Naive thymus-derived CD8-positive, alpha-beta T cell (primary cell): ENCODE measurements at places on chromosomes 5 and 9. TPM values are rescaled to one million over a fixed set of nuclear protein-coding genes. Genes with fewer than 3 reads are reported as not detected.

GRCh38 chr9:95935861-95936578 is 60.5 kb downstream of the ERCC6L2 start:
- H3K36me3 ChIP-seq = peaks cover 88% of the 10 kb centered on the region
- peaks cover 12% of the 10 kb centered on the region for H3K4me1 ChIP-seq
- no peak overlapping the region for H3K27ac ChIP-seq
- DNase-seq = no peak

DNA sequence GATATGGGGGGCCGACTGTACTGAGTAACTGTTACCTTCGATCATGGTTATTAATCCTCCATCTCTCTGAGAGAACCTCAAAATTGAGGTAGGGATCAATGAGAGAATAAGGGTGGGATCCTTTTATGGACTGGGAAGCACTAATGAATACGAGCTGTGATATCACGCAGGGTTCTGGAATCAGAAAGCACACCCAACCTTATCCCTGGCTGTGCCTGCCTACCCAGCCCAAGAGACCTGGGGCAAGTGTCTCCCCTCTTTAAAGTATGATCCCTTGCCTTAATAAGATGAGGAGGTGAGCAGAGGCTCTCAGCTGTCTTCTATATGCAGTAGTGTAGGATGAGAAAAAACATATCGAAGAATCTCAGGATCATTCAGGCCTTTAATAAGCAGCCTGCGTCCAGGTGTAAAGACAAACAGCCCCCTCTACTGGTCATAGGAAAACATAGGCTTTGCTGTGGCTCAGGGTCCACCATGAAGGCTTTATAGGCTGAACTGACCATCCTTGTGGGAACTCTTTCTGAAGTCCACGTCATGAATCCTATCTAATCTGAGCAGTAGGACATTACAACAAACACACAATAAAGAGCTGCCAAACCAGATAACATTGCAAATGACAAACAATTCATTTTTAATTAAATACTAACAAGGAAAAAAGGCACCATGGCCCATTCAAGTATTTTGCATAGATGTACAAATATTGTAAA is 16.8 kb downstream of the NIPAL4 start:
- peaks cover 3% of the 10 kb centered on the region for H3K27me3 ChIP-seq
- no peaks in the 10 kb centered on the region for H3K36me3 ChIP-seq
- no peaks in the 10 kb centered on the region for H3K4me1 ChIP-seq
- H3K27ac ChIP-seq = no peak overlapping the region

Gene OTP
- not detected for total RNA-seq

Gene C1QTNF3
- total RNA-seq = 7.4 TPM

- DNase-seq = no peak
- no peak overlapping the region for H3K4me3 ChIP-seq
- H3K27ac ChIP-seq = no peak overlapping the region
- peaks cover 16% of the 10 kb centered on the region for H3K27me3 ChIP-seq
- peaks cover 19% of the 10 kb centered on the region for H3K36me3 ChIP-seq
Observed at GRCh38 chr5:180215783-180216630, 7.0 kb upstream of the RASGEF1C start.

DNA sequence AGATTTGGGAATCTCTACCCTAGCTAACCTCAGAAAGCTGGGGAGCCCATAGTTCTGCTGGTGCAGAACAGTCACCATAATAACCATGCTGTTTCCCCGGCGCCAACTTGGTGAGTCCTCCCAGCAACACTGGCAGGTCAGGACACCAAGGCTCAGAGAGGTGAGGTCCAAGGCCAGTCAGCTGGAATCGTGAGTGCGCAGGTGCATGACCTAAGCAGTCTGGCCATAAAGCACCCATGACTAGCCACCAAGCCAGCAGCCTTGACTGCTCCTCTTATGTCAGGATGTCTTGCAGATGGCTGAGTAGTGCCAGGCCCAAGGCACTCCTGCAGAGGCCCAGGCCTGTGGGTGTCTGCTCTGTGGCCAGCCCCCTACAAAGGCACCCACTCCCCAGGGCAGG is 2.6 kb downstream of the RNF44 start:
- peak overlapping the region; percentile 100 for H3K27ac ChIP-seq
- H3K4me1 ChIP-seq = peaks cover 57% of the 10 kb centered on the region
- H3K27me3 ChIP-seq = no peaks in the 10 kb centered on the region
- no peak for DNase-seq
- H3K4me3 ChIP-seq = peak overlapping the region; percentile 94

Gene TMEM174
- not detected for total RNA-seq

DNA sequence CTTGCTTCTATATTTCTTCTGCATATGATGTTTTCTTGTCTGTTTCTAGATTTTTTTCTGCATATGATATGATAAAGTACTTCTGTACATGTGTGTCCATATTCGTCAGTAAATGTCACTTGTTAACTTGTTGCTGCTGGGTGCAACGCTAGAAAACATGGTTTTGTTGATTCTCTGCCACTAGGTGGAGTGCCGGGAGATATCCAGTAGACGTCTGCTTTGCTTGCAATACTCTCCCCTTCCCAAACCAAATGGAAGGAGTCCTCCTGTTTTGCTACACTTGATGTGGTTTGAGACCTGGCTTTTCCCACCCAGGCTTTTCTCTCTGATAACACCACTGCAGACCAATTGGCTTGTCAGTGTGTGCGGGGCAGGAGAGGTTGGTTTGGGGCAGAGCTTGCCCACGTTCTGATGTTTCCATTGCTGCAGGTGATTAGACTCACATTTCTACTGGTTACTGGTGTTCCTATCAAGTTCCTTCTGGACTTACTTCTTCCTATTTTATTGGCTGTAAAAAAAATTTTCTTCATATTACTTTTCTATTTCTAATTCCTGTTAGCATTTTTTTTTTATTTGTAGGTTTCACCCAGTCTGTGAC is 900.0 kb upstream of the CDH10 start:
- H3K27me3 ChIP-seq = no peaks in the 10 kb centered on the region
- H3K4me1 ChIP-seq = no peaks in the 10 kb centered on the region
- H3K27ac ChIP-seq = no peak overlapping the region
- no peak overlapping the region for H3K4me3 ChIP-seq

Gene SPATA31C1
- not detected for total RNA-seq

- no peak for DNase-seq
- no peaks in the 10 kb centered on the region for H3K36me3 ChIP-seq
- H3K4me1 ChIP-seq = no peaks in the 10 kb centered on the region
- H3K4me3 ChIP-seq = no peak overlapping the region
- H3K27me3 ChIP-seq = peaks cover 2% of the 10 kb centered on the region
Observed at GRCh38 chr5:135709208-135709575, 125.3 kb upstream of the SLC25A48 start.

DNA sequence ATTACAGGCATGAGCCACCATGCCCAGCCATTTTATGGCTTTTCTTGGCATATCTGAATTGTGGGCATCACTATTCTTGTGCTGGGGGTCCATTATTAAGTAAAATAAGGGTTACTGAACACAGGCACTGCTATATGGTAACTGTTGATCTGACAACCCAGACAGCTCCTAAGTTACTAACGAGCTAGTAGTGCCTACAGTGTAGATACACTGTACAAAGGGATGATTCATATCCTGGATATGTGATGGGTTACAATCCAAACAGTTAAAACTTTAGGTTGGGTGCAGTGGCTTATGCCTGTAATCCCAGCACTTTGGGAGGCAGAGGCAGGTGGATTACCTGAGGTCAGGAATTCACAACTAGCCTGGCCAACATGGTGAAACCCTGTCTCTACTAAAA is 4.3 kb downstream of the CD14 start:
- no peaks in the 10 kb centered on the region for H3K27me3 ChIP-seq
- no peak for DNase-seq
- H3K36me3 ChIP-seq = no peaks in the 10 kb centered on the region
- peaks cover 24% of the 10 kb centered on the region for H3K4me1 ChIP-seq
- H3K4me3 ChIP-seq = no peak overlapping the region
- no peak overlapping the region for H3K27ac ChIP-seq

Gene MEF2C
- 10.8 TPM for total RNA-seq

Gene TBC1D9B
- total RNA-seq = 89.2 TPM

DNA sequence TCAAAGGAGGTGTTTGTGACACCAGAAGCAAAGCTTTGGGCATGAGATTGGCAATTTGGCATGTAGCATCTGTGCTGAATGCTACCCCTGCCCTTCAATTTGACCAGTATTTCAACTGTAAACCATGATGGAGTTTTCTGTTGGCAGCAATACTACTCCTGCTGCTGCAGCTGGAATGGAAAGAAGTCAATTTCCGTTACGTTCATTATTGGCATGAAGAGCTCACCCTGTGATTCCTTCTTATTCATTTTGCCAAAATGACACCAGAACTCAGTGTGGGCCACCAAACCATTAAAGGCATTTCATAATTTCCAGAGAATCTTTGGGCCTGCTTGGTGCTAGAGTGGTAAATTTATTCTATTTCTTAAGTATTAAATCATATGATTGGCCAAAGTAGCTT is 433.1 kb upstream of the DMAC1 start:
- H3K27me3 ChIP-seq = peaks cover 2% of the 10 kb centered on the region
- H3K27ac ChIP-seq = no peak overlapping the region
- H3K4me1 ChIP-seq = no peaks in the 10 kb centered on the region
- H3K36me3 ChIP-seq = no peaks in the 10 kb centered on the region

Gene GRM6
- total RNA-seq = not detected

DNA sequence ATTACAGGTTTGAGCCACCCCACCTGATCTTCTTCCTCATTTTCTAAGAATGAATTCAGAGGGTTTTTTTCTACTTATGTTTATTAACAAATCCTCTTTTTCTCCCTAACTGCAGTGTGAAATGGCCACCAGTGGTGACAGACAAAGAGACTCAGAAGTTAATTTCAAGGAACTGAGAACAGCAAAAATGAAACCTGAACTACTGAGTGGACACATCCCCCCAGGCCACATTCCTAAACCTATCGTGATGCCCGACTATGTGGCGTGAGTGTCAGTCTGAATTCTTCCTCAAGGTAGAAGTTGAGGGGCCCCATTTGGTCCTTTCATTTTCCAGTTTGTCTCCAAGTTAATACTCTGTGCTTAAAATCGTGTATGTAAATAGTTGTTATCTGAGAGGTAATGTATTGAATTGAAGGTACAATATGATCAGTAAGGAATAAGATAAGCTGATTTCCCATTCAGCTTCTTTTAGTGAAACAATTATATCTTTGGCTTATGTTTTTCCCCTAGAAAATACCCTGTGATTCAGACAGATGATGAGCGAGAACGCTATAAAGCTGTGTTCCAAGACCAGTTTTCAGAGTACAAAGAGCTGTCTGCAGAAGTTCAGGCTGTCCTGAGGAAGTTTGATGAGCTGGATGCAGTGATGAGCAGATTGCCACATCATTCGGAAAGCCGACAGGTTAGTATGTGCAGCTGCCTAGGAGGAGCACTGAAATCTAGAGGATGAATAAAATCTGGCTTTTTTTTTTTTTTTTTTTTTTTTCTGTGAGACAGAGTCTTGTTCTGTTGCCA is 17.7 kb downstream of the MARVELD2 start:
- peaks cover 13% of the 10 kb centered on the region for H3K36me3 ChIP-seq
- no peaks in the 10 kb centered on the region for H3K4me1 ChIP-seq
- H3K27ac ChIP-seq = no peak overlapping the region
- DNase-seq = no peak
- H3K4me3 ChIP-seq = no peak overlapping the region

DNA sequence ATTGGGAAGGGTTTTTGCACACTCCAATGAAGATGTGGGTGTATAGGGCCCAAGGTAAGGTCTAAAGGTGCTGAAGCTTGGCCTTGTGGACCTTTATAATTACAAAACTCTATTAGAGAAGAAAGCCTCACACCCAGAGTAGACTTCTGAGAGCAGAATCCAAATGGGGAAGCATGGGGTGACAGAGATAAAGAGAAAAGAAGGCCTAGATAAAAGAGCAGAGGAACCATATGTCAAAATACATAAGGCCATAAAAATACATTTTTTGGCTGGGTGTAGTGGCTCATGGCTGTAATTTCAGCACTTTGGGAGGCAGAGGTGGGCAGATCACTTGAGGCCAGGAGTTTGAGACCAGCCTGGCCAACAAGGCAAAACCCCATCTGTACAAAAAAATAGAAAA is 27.4 kb upstream of the TCERG1 start:
- H3K4me3 ChIP-seq = no peak overlapping the region
- no peaks in the 10 kb centered on the region for H3K36me3 ChIP-seq
- peaks cover 6% of the 10 kb centered on the region for H3K27me3 ChIP-seq
- DNase-seq = no peak
- no peak overlapping the region for H3K27ac ChIP-seq

DNA sequence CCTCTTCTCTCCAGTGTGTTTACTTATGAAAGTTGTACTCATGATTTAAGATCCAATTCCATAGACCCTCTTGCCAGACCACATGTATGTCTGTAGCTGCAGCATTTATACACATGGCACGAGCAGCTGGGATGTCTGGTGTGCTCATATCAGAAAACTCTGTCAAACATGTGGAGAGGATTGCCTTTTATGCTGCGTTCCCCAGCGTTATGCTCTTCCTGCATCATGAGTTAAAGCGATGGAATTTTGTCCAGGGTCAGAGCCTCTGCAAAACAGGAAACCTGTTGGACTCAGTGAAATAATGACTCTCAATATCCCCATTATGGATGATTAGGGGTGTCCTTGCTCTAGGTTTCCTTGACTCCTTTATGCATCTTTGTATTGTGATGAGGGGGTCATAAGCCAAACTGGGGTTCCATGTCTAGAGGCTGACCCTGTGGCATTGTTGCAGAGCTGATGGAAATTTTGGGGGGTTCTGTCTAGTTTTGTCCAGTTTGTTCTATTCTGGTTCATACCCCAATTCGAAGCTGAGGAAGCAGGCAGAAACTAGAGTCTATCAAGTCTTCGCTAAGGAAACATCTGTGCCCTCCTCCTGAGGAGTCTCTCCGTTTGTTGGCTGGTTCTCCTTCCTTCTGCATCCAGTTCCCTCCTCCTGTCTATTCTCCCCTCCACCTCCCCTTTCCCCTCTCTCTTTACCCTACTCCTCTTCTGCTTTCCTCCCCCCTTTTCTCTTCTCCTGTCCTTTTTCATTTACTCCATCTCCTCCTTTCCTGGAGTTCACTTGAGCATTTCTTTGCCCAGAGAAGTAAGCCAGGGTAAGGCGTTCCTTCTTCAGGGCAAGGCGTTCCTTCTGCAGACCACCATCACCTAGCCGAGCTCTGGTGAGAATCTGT is 252.8 kb downstream of the MAST4 start:
- no peaks in the 10 kb centered on the region for H3K36me3 ChIP-seq
- no peak overlapping the region for H3K27ac ChIP-seq
- DNase-seq = no peak
- no peaks in the 10 kb centered on the region for H3K4me1 ChIP-seq
- H3K4me3 ChIP-seq = no peak overlapping the region

Gene GCNT1
- 3.4 TPM for total RNA-seq

Gene ARL14EPL
- total RNA-seq = not detected

DNA sequence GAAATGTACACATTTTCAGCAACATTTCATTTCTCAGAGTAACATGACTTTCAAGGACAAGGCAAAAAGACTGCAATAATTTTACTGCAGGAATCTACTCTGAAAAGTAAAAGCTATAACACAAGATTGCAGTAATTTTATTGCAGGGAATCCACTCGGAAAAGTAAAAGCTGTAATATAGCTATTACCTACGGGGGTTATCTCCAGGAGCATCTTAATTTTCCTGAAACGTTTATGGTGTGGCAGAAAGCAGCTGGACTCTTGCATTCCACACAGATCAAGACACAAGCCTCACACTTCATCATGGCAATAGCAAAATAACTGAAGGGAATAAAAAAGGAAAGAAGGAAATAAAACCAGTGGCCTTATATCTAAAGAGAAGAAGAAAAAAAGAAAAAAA is 171.2 kb downstream of the TSSK1B start:
- no peak for DNase-seq
- no peak overlapping the region for H3K27ac ChIP-seq
- no peak overlapping the region for H3K4me3 ChIP-seq
- H3K36me3 ChIP-seq = no peaks in the 10 kb centered on the region

- DNase-seq = no peak
- peaks cover 90% of the 10 kb centered on the region for H3K36me3 ChIP-seq
- no peak overlapping the region for H3K27ac ChIP-seq
- peaks cover 3% of the 10 kb centered on the region for H3K4me1 ChIP-seq
- H3K4me3 ChIP-seq = no peak overlapping the region
Observed at GRCh38 chr9:120402741-120403542, 177.0 kb downstream of the CDK5RAP2 start.
